LHCN-M2 (cell line): ENCODE measurements at places on chromosomes 3 and 15. TPM values are rescaled to one million over a fixed set of nuclear protein-coding genes. Genes with fewer than 3 reads are reported as not detected.

- DNase-seq = no peak
Measured at GRCh38 chr15:66729331-66729951, 27.4 kb downstream of the SMAD6 start.

DNA sequence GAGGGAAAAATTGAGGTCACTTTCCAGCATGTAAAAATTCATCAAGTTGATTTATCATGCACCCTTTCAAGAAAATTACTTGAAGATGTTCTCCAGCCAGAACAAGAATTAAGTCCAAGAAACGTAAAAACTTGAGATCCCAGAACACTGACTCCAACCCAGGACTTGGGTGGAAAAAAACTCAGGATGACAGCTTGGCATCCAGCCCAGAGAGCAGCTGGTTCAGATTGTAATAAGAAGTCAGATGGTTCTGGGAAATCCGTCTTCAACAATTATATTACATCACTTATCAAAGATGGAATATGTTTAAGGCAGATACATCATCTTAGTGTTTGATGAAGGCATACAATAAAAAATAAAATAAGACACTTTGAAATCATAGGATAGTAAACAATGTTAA is 23.0 kb upstream of the DNAJC13 start:
- peak; percentile 55 for DNase-seq

DNA sequence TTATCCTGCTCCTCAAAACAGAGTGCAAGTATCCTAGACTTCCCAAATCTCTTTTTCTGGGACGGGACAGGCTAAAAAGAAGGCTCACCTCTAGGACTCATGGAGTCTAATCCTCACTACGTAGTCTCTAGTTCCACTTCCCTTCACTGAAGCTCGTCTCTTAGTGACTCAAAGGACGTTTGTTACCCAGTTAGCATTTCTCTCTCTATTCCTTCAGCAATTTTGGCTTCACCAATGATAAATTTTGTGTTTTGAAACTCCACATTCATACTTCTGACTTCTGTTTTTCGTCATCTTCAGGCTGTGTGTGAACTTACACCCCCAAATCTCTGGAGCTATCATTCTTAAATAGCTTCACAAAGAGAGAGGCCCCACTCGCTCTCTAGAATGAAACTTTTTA is 627.1 kb downstream of the NAALADL2 start:
- DNase-seq = no peak

DNA sequence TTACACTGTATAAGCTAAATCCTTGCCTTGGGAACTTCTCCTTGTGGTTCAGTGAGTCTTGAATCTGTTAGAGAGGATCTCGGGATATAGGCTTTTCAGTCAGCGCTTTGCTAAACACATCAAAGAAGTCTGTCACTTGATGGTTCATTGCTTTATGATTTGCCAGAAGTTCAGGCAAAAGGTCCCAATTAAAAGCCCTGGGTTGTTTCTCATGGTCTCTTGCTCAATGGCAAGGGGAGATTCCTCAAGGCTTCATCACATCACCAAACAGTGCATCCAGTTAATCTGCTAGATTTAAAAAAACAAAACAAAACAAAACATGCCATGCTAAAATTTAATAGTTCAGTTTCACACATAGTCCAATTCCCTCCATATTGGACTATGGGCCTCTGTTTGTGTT is 114.8 kb downstream of the FILIP1L start:
- peak; percentile 36 for DNase-seq

DNA sequence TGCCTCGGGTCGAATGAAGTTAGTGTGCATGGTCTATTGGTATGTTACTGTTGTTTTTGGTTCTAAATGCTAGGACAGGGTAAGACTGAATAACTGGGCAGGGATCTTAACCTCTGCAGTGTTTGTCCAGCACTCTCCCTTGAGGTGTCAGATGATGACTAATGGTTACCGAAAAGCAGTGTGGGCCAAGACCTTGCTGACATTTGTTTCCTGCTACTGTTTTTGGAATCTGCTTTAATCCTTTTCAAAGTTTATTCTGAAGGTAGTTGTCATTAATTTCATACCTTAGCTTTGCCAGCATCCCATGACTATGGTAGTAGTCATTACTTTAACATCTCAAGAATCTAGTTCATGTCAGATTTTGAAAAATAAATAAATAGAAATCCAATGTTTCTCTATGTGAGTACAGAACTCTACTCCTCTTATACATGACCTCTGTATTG is 117.0 kb downstream of the P3H2 start:
- peak; percentile 94 for DNase-seq

The SST gene
- total RNA-seq = not detected in 2 replicates

The STT3B gene
- 132 and 144 TPM in 2 replicates for total RNA-seq

The COL6A5 gene
- under 0.01 and 0.34 TPM in 2 replicates for total RNA-seq
